PC-9 (cell line): ENCODE measurements at places on chromosomes 13 and 19.

DNA sequence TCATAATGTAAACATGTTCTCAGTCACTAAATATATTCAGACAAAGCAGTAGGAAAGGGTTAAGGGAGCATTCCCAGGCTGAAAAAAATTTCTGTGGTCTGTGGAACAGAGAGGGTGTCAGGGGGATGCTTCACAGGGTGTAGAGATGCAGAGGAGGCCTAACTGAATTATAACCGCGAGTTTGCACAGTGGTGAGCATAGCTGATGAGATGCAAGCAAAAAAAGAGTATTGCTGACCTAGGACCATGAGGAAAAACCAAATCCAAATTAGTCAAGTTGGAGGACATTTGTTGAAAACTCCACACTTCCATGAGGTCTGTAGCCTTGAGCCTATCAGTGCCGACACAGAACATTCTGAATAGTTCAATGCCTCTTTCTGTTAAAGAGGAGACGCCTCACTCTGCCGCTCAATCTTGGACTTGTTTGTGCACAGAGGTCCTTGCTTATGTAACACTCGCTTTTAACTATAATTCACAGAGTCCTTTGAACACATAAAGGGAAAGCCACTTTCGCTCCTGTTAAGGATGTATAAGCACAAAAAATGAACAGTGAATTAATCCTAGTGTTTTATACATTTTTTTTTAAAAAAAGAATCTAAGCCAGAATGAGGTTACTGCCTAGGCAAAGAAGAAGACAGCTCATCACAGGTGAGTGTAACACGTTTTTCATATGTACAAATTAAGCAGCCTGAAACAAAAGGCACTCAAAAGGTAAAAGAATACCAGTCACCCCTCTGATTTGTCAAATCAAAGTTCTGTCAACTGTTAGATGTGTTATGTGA, 25.8 kb upstream of the INTS6 start:
- DNase-seq, result no peak
- peaks cover 6% of the 10 kb centered on the region; the same call in 1 of the 2 replicates for H3K4me1 ChIP-seq
- H3K27me3 ChIP-seq, result no peaks in the 10 kb centered on the region
- no peak overlapping the region for H3K27ac ChIP-seq
- H3K4me3 ChIP-seq, result no peak overlapping the region
- no peaks in the 10 kb centered on the region for H3K36me3 ChIP-seq

- no peaks in the 10 kb centered on the region for H3K4me1 ChIP-seq
- no peaks in the 10 kb centered on the region for H3K27me3 ChIP-seq
- H3K27ac ChIP-seq, result no peak overlapping the region
- DNase-seq, result no peak
- H3K36me3 ChIP-seq, result no peaks in the 10 kb centered on the region
Measured at GRCh38 chr19:2302319-2303210, 5.4 kb downstream of the LINGO3 start.

GRCh38 chr19:19741184-19741583, 8.3 kb upstream of the ZNF14 start:
- H3K27ac ChIP-seq, result no peak overlapping the region
- no peaks in the 10 kb centered on the region for H3K36me3 ChIP-seq
- no peaks in the 10 kb centered on the region for H3K4me1 ChIP-seq
- peaks cover 13% of the 10 kb centered on the region for H3K27me3 ChIP-seq
- no peak for DNase-seq

DNA sequence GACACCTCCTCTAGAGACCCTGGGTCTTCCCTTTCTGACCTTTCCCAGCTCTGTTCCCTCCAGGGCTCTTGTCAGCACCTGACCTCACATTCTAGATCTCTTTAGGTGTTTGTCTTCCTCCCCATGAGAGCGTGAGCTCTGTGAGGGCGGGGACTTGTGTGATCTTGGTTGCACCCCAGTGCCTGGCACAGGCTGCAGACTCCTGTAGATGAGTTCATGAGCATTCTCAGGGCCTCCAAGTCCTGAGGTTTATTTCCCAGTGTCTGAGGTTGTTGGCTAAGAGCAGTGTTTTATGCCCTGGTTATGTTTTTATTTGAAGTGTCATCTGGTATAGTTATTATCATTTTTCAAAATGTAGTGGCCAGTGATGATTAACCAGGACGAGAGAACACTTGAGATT, 596 bp downstream of the CEACAM4 start:
- no peaks in the 10 kb centered on the region for H3K4me1 ChIP-seq
- peaks cover 93% of the 10 kb centered on the region for H3K27me3 ChIP-seq
- no peak overlapping the region for H3K4me3 ChIP-seq
- H3K36me3 ChIP-seq, result no peaks in the 10 kb centered on the region
- H3K27ac ChIP-seq, result no peak overlapping the region
- no peak for DNase-seq

DNA sequence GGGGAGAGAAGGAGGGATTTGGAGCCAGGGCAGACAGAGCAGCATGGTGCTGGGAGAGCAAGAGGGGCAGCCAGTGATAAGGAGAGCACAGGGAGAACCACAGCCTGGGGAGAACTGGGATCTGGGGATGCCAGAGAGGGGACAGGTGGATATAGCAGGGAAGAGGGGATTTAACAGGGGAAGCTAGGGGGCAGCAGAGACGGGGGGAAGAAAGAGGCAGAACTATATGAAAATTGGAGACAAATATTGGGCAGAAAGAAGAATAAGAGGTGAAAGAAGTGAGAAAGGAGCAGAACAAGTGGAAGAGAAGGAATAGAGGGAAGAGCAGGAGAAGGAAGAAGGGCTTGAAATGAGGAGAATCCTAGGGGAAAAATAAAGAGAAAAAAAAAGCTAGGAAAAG, 6.5 kb upstream of the ZNF528 start:
- DNase-seq, result no peak
- no peak overlapping the region for H3K27ac ChIP-seq
- H3K4me1 ChIP-seq, result no peaks in the 10 kb centered on the region
- H3K27me3 ChIP-seq, result no peaks in the 10 kb centered on the region
- no peak overlapping the region for H3K4me3 ChIP-seq
- H3K36me3 ChIP-seq, result no peaks in the 10 kb centered on the region

DNA sequence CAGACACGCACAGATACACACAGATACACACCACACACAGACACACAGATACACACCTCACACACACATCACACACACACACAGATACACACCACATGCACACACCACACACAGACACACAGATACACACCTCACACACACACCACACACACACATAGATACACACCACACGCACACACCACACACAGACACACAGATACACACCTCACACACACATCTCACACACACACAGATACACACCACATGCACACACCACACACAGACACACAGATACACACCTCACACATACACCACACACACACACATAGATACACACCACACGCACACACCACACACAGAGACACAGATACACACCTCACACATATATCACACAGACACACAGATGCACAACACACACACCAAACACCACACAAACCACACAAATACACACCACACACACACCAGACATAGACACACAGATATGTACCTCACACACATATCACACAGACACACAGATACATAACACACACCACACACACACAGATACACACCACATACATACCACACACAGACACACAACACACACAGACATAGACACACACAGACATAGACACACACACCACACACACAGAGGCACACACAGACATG, 24.2 kb upstream of the SLC7A10 start:
- H3K4me3 ChIP-seq, result peak overlapping the region; percentile 27; the same call in 1 of the 2 replicates
- H3K36me3 ChIP-seq, result no peaks in the 10 kb centered on the region
- H3K4me1 ChIP-seq, result peaks cover 8% of the 10 kb centered on the region; the same call in 1 of the 2 replicates
- DNase-seq, result no peak
- no peaks in the 10 kb centered on the region for H3K27me3 ChIP-seq

DNA sequence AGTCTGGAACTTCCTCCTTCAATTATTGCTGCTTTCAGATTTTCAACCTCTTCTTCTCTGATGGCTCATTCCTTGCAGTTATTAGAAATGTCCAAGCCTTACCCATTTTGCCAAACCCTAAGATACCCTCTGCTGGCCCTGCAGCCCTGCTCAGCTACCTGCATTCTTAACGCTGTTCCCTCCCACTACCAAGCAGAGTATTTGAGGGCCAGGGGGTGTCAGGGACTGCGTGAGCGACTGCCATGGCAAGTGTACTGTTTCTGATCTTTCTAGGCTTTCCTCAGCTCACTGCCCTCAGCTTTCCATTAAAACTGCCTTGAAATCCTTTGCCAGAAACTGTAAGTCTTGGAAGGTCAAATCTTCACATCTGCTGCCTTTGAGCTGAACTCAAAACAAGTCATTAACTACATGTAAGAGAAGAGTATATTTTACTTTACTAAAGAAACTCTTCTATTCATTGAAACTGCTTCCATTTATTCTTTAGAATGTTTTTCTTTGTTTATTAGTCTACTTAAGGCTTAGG, 41.0 kb downstream of the HS6ST3 start:
- DNase-seq, result no peak
- H3K27ac ChIP-seq, result no peak overlapping the region
- no peaks in the 10 kb centered on the region for H3K27me3 ChIP-seq
- H3K4me3 ChIP-seq, result no peak overlapping the region
- no peaks in the 10 kb centered on the region for H3K4me1 ChIP-seq

DNA sequence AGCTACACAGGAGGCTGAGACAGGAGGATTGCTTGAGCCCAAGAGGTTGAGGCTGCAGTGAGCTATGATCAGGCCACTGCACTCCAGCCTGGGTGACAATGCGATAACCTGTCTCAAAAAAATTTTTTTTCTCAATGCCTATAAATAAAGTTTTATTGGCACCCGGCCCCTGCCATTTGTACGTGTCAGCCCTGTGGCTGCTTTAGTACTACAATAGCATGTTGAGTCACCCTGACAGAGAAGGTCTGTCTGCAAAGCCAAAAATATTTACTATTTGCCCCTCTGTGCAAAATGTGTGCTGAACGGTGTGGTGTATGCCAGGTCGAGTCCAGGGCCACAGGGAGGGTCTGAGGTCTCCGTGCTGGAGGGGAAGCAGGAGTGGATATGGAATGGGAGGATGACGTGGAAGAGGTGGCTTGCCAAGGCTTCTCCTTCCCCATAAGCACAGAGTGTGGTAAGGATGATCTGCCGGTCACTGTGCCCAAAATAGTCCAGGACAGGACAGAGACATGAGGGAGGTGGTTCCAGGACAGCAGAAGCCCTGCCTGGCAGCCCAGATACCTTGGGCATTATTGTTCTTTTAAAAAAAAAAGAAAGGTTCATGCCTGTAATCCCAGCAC, 10.0 kb downstream of the NMRK2 start:
- H3K4me1 ChIP-seq, result no peaks in the 10 kb centered on the region
- H3K36me3 ChIP-seq, result no peaks in the 10 kb centered on the region
- no peak for DNase-seq
- H3K27ac ChIP-seq, result no peak overlapping the region

DNA sequence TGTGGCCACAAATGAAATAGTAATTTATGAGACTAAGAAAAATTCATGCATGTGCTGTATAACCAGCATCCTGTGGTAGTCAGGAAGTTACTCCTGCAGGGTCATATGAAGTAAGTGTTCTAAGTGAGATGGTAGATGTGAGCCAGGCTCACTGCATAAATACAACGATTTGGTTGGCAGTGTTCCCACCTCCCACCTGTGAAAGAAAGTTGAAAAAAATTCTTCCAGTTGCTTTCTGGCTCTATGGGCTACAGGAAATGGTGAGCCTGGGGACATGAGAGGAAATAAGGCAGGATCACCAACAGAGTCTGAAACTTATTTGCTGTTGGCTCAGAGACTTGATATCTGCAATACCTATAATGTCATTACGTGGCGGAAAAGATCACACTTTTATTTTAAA, 301.7 kb upstream of the SPRY2 start:
- DNase-seq, result no peak
- no peak overlapping the region for H3K27ac ChIP-seq
- H3K4me1 ChIP-seq, result no peaks in the 10 kb centered on the region
- no peaks in the 10 kb centered on the region for H3K27me3 ChIP-seq

DNA sequence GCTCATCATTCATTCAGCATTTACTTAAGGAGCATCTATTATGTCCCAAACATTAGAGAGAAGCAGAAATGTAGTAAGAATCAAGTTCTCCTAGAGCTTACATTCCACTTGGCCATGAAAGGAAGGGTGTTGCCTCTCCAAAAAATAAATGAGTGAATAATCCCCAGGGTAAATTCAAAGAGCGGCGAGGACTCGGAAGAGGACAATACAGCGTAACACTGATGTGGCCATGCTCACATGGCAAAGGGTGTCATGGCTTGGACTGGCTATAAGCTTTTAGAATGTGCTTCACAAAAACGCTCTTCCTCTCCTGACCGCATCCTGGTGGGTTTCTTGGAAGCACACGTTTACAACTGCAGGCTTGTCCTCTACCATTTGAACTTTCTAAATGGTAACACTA, 290.2 kb downstream of the IRS2 start:
- H3K36me3 ChIP-seq, result no peaks in the 10 kb centered on the region
- H3K4me1 ChIP-seq, result peaks cover 20% of the 10 kb centered on the region
- no peak overlapping the region for H3K4me3 ChIP-seq
- DNase-seq, result no peak
- H3K27ac ChIP-seq, result no peak overlapping the region
- no peaks in the 10 kb centered on the region for H3K27me3 ChIP-seq

DNA sequence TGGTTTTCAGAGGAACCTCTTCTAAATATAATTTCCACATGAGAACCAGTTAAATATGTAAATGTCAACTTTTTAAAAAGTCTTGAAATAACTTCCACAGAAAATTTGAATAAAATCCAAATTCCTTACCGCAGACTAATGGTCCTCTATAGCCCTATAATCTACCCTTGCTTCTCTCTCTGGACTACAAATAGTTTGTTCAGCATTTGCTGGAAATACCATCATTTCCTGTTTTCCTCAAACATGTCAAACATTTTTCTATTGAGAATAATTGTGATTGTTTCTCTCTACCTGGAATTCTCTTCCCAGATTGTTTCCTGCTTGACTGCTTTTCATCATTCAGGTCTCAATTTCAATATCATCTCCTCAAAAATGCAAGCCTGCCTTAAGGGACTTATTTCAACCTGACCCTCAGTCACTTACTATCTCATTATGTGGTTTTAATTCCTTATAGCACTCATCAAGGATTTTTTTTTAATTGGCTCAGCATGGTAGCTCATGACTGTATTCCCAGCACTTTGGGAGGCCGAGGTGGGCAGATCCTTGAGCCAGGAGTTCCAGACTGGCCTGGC, 898.9 kb upstream of the MIR17HG start:
- H3K27ac ChIP-seq, result no peak overlapping the region
- H3K4me1 ChIP-seq, result peaks cover 32% of the 10 kb centered on the region
- no peaks in the 10 kb centered on the region for H3K36me3 ChIP-seq

DNA sequence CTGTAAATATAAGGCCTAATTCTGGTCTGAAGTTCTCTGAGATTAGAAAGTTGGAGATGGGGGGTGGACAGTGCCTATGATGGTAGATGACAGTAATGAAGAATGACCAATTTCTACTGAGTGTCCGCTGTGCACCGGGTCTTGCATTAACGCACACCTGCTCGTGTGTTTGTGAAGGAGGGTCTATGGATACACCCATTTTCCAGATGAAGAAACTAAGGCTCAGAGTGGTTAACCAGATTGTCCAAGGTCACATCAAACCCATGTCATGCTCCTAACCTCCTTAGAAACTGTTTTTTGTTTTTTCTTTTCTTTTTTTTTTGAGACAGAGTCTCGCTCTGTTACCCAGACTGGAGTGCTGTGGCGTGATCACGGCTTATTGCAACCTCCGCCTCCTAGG, 13.7 kb downstream of the AXL start:
- no peak overlapping the region for H3K4me3 ChIP-seq
- H3K4me1 ChIP-seq, result no peaks in the 10 kb centered on the region
- DNase-seq, result no peak

- DNase-seq, result no peak
- peaks cover 63% of the 10 kb centered on the region for H3K36me3 ChIP-seq
- peaks cover 11% of the 10 kb centered on the region for H3K4me1 ChIP-seq
- H3K27me3 ChIP-seq, result no peaks in the 10 kb centered on the region
Measured at GRCh38 chr13:97266332-97266731, 44.2 kb downstream of the MBNL2 start.

- H3K36me3 ChIP-seq, result no peaks in the 10 kb centered on the region
- peaks cover 32% of the 10 kb centered on the region for H3K4me1 ChIP-seq
- no peak for DNase-seq
- no peaks in the 10 kb centered on the region for H3K27me3 ChIP-seq
- no peak overlapping the region for H3K4me3 ChIP-seq
- H3K27ac ChIP-seq, result peak overlapping the region; percentile 13
Measured at GRCh38 chr13:95226050-95226449, 75.2 kb downstream of the ABCC4 start.
